NCI-H187 (cell line): ENCODE measurements at places on chromosomes 13 and 19.

GRCh38 chr13:78265098-78265497, 338.3 kb downstream of the POU4F1 start:
- no peak for DNase-seq

- DNase-seq, result no peak
These were observed 17.3 kb downstream of the UPF1 start for GRCh38 chr19:18848878-18849661.

GRCh38 chr19:32166238-32166637, 179.2 kb upstream of the ZNF507 start:
- DNase-seq, result no peak

DNA sequence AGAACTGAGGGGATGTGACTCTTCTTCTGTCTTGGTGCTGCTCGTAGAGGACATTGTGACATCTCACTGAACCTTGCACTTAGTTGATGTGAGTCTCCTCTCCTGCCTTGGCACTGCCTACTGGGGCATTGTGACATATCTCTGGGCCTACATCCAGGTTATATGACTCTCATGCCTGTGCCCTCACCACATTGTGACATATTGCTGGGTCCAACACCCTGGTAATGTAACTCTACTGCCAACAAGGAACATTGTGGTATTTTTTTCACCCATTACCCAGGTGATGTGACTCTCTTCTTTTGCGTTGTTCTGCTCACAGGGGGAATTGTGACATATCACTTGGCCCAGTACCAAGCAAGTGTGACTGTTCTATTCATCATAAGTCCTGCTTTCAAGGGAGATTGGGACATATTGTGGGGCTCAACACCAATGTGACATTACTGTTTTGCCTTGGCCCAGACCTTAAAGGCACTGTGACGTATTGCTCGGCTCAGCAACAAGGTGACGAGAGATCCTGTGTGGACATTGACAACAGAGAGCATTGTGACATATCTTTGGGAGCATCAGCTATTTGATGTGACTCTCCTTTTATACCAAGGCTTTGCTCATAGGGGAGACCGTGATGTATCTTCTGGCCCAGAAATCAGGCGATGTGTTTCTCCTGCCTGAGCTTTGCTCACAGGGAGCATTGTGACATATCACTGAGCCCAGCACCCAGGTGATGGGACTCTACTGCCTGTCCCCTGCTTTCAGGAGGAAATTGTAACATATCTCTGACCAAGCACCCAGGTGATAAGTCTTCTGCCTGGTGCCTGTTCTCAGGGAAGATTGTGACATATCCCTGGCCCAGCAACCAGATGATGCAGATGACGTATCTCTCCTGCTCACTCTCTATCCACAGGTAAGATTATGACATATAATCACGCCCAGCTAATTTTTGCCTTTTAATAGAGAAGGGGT, 12.2 kb upstream of the ZNF429 start:
- no peak for DNase-seq

DNA sequence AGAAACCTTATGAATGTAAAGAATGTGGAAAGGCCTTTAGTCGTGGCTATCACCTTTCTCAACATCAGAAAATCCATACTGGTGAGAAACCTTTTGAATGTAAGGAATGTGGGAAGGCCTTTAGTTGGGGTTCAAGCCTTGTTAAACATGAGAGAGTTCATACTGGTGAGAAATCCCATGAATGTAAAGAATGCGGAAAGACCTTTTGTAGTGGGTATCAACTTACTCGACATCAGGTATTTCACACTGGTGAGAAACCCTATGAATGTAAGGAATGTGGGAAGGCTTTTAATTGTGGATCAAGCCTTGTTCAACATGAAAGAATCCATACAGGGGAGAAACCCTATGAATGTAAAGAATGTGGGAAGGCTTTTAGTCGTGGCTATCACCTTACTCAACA, 20.8 kb downstream of the ZNF283 start:
- no peak for DNase-seq

DNA sequence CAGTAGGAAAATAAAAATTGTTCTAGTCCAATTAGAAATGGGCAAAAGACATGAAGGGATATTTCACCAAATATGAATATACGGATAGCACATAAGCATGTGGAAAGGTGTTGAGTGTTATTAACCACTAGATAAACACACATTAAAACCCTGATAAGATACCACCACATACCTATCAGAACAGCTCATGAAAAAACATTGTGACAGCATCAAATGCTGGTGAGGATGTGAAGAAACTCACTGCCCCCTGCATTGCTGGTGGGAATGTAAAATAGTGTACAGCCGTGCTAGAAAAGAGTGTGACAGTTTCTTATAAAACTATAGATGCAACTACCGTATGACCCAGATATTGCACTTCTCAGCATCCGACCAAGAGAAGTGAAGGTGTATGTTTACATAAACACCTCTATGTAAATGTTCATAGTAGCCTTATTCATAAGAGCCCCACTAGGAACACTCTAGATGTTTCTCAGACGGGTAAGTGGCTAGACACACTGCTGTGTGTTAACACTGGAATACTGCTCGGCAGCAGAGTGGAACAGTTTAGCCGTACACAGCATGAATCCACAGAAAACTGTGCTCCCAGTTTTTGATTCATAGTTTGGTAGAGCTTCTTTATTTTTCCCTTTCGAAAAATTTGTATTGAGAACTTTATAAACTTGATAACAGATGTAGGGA, 321.1 kb downstream of the MYO16 start:
- DNase-seq, result no peak

GRCh38 chr19:15317392-15318071, 14.8 kb downstream of the BRD4 start:
- DNase-seq, result no peak
